Ascending aorta (tissue), 2 donors: ENCODE measurements at places on chromosomes 13 and 19.

DNA sequence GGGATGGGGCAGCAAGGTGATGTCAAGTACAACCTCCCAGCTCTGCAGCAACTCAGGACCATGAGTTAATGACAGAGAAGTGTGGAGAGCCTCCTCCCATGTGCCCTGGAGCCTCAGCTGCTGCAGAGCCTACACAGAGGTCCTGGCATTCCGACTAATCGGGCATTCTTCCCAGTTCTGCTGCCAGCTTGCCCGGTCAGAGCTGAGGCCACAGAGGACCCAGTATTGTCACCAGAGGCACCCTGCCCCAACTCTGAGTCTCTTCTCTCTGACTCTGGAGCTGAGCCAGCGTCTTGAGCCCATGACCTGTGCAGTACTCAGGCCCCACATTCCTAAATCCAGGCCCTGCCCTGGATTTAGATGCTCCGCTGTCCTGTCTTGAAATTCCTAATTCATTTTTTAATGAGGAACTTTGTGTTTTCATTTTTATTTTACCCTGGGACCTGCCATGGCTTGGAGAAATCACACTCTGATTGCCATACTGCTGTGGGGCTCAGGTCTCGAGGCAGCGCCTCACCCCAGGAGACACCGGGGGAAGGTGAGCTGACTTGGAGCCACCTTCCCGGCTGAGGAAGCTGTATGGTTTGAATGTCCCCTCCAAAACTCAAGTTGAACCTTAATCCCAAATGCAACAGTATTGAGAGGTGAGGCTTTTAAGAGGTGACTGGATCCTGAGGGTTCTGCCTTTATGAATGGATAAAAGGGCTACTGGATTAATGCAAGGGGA, 144.9 kb upstream of the ZNF507 start:
- no peak for DNase-seq

GRCh38 chr19:53372196-53372595, 6.7 kb downstream of the ZNF525 start:
- no peak for DNase-seq

GRCh38 chr13:113645329-113645728, 12.7 kb downstream of the ATP4B start:
- DNase-seq, result no peak

- DNase-seq, result no peak
These were observed 304.7 kb downstream of the POU4F1 start for GRCh38 chr13:78298657-78299056.

- no peak for DNase-seq
These were observed 428 bp downstream of the RASAL3 start for GRCh38 chr19:15463861-15464371.

- DNase-seq, result no peak
These were observed 20.6 kb downstream of the BRSK1 start for GRCh38 chr19:55304279-55304978.
